ENCODE measurements at places on chromosomes 16 and 17.

- no peak for DNase-seq
Measured at GRCh38 chr17:53353919-53354351, 468.8 kb upstream of the KIF2B start.

GRCh38 chr17:18159551-18160120, 24.0 kb upstream of the ALKBH5 start:
- DNase-seq: no peak

- DNase-seq: peak; percentile 18
Measured at GRCh38 chr17:37570527-37571093, 38.6 kb downstream of the SYNRG start.

- DNase-seq: no peak
Measured at GRCh38 chr16:27355610-27356009, 41.8 kb downstream of the IL4R start.

DNA sequence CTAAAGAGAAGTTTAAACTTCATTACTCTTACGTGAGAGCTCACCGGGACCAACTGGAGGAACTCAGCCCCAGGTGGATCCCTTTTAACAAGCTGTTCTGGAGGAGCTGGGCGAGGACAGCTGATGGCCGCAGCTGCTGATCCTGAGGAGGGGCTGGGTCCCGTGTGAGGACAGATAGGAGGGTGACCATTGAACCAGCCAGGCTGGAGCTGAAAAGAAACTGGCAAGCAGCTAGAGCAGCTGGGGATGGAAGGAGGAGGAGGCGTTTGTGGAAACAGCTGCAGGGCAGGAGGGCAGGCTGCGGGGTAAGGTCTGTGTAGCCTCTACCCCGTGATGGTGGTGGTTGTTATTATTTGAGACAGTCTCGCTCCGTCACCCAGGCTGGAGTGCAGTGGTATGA, 119.5 kb downstream of the AATF start:
- no peak for DNase-seq

DNA sequence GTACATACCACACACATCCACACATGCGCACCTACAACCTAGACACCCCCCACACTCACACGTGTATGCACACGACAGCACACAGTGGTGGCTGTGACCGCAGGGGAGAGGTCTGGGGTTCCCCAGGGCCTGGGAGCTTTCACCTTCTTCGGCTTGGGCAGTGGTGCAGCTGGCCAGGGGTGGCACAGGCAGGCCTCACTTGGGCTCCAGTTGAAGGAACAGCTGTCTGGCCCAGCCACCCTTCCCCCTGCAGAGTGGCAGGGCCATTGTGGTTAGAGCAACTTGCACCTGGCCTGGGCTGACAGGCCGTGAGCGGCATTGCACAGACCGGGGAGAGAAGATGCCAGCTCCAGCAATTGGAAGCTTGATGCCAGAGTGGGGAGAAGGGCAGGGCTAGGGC, 114.5 kb upstream of the GSE1 start:
- DNase-seq: no peak

DNA sequence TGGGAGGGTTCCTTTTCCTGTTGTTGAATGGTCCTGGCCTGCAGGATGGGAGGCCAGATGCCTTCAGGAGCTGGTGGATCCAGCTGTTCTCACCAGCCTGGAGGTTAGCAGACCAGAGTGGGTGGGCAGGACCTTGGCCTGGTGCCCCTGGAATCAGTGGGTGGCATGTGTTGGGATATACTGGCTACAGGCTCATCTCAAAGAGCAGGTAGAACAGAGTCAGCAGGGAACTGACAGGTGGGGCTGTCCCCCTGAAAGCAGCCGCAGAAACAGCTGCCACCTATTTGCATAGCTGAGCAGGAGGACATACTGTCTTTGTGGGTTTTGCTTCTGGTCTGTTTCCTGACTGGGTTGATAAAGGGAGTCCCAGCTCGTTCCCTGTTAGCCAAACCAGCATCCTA, 144.1 kb downstream of the RAB11FIP4 start:
- DNase-seq: no peak

DNA sequence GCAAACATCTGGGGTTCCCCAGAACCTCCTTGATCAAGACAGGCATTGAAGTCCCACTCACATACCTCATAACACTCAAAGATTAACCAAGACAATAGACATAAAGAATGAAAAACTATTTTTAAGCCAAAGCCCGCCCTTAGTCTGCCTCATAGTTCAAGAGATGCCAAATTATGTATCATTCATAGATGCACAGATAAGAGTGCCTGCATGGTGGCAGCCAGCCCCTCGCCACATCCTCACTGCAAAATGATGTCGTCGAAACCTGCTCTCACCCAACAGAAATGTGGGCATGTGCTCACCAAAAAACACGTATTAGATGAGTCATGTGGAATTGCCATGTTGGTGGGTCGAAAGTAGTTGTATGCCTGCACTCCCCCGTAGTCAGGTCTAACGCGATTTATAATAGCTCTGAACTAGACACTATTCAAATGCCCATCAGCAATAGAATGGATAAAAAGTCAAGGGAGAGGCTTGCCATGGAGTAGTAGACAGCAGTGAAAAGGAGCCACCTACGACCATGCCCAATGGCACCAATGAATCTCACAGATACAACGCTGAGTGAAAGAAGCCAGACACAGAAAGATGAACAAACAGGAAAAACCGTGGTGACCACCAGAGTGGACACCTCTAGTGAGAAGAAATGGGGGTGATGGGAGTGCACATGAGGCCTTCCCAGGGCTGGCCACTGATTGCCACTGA, 64.8 kb downstream of the C16orf95 start:
- DNase-seq: no peak

- DNase-seq: no peak
Measured at GRCh38 chr16:66030036-66030435, 336.5 kb upstream of the CDH5 start.

DNA sequence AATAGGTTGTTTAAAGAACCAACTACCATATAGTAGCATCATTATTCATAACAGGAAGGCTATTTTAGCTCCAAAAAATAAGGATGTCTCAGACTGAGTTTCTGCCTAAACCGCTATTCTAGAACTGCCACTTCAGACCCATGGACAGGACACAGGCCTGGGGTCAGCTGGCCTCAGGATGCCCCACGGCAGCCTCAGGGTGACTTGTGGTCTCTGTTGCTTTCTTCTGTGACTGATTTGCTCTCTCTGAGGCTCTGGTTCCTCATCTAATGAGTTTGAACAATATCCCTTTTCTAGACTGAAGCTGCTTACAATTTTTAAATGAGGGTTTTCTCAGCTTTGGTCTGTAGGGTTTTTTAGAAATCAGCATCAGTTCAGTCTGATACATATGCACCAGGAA, 31.8 kb upstream of the IRF8 start:
- no peak for DNase-seq

DNA sequence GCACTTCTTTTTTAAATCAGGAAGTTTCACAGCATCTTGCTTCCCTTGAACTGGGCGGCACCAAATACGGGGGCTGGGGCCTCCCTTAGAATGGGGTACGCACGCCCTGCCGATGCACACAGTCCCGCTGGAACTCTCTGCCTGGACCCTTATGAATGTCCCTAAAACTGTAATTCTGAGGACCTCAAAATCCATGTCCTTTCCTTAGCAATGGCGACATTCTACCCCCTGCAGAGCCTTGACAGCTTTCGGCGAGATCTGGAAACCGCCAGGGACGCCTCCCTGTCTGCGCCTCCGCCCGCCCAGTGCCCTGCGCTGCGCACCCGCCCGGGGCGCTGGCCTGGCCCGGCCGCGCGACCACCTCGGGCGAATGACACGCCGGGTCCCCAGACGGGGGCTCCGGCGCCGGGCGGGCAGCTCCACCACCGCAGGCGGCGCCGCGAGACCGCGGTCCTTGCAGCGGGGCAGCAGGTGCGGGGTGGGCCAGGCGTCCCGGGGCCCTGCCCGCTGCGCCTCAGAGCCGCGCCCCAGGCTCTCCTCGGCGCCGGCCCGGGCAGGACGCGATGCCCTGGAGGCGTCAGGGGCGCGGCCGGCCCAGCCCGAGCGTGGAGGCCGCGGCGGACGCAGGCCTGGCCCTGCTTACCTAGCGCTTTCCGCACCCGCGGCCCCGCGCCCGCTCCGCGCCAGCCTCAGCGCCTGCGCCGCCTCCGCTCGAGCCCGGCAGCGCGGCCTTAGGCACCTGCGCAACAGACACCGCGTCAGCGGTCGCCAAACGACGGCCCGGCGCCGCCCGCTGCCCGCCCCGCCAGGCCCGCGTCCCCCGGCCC, 548 bp downstream of the HAGH start:
- peak; percentile 61 for DNase-seq

DNA sequence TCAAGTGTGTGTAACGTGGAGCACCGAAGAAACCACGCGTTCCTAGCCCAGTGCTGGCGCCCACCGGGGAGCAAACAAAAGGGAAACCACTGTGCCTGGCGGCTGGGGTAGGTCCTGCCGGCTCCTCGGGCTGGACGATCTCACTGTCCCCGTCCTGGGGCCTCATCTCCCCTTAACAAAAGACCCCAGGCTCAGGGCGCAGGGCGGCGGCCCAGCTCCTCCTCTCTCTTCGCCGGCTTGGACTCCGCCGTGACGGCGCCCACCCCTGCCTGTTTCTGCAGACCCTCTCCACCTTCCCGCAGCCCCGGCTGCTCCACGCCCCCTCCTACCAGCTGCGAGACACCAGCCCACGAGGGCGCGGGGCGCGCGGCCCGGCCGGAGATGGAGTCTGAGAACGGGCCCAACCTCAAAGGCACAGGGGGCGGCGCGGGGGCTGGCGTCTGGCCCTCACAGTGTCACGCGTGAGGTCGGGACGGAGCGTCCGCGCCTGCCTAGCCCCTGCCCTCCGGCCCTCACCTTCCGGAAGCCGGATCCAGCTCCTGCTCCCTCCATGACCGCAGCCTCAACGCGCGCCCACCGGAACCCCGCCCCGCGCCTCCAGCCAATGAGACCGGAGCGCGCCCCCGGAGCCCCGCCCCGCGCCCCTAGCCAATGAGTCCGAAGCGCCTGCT, at the start of gene CENPX:
Gene CENPX (minus strand): TSS at position 569 of the 671 bp plus-strand sequence. CDS start 17 bp downstream, at position 552.
- no peak for DNase-seq

DNA sequence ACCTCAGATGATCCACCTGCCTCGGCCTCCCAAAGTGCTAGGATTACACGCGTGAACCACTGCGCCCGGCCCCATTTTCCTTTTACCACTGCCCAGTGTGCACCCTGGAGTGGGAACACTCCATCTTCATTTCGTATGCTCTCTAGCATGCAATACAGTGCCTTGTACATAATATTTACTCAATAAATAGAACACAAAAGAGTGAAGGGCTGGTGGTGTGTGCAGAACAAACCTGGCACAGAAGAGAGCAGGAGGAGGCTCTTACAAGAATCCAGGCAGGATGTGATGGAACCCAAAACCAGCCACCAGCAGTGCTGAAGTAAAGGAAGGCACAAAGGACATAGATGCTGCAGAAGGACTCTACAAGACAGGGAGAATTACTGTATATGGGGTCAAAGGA, 7.3 kb downstream of the KRT37 start:
- DNase-seq: no peak

GRCh38 chr17:59620518-59621259, 994 bp downstream of the CLTC start:
- peak; percentile 27 for DNase-seq

DNA sequence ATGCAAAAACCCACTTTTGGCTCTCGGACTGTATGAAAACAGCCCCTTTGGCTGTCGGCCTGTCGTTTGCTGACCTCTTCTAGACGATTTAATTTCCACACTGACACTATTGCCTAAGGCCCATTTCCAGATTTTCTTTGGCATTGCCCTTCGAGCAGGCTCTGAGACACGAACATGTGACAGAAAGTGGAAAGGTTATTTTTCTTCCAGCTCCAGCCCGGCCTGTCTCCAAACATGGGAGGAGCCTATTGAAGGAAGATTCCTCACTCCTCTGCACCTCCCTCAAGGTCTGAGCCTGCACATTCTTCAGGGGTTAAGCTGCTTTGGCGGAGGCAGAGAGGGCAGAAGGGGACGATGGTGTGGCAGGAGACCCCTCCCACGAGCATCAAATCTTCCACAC, 85.9 kb upstream of the FOXF1 start:
- DNase-seq: no peak

GRCh38 chr16:350203-350602, 2.3 kb downstream of the AXIN1 start:
- no peak for DNase-seq

GRCh38 chr17:29291163-29291752, 2.7 kb downstream of the NUFIP2 start:
- no peak for DNase-seq

- DNase-seq: no peak
Measured at GRCh38 chr17:63706336-63707082, 6.6 kb upstream of the LIMD2 start.

DNA sequence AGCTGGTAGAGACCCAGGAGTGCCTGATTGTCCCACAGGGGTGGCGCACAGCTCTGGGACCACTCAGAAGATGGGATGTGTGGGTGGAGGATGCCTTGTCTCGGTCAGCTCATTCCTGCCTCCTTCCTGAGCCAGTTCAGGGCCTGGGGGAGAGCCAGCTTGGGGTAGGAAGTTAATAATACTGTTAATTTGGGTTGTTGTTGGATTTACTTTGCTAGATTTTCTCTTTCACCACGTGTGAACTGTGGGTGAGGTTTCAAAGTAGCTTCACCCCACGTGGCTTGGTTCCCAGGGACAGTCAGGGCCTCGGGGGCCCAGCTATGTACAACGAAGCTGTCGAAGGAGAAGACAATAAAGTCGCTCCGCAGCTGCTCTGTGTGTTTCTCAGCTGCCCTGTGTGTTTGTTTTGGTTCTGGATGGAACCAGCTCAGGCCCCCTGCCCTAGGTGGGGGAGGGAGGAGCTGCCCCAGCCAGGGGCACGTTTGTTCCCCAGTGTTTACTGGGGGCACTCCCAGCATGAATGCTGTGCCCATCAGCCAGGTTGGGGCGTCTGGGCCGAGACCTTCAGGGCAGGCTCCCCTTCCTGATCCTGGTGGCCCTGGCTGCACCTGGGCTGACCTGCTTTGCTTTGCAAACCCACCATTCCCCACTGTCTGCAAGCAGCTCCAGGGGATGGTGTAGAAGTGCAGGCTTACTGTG, 2.3 kb downstream of the NUDT16L1 start:
- no peak for DNase-seq

GRCh38 chr16:3983081-3983520, 102.6 kb upstream of the CREBBP start:
- peak; percentile 8 for DNase-seq

Data from stimulated activated CD4-positive, alpha-beta T cell treated with anti-CD3 and anti-CD28 coated beads, TNF-alpha, amount 100 ng/mL, for 48 hours (primary cell).